CD4-positive, alpha-beta T cell (primary cell): ENCODE measurements at places on chromosomes 3 and 15. TPM values are rescaled to one million over a fixed set of nuclear protein-coding genes. Genes with fewer than 3 reads are reported as not detected.

TMEM158 gene
- not detected for total RNA-seq

MAP1A gene
- 1.5 TPM for total RNA-seq

DNA sequence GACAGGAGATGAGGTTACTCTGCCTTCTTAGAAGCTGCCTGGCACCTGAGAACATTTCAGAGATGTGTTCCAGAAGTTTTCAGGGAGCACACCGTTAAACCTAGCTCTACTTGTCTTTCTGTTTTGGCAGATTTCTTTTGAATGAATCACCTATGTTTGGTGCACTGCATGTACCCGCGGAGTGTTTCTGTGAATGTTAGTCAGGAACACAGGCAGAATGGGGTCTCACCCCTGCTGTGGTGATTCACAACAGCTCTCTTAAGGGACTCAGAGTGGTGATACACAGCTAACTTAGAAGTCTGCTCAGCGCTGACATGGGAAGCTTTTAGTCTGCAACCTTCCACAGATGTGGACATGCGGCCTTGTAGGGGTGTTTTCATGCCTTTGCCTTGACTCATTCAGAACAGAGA is 24.0 kb downstream of the TSEN2 start:
- no peaks in the 10 kb centered on the region for H3K27me3 ChIP-seq
- H3K4me3 ChIP-seq, result no peak overlapping the region
- no peaks in the 10 kb centered on the region for H3K4me1 ChIP-seq
- peaks cover 26% of the 10 kb centered on the region for H3K36me3 ChIP-seq
- DNase-seq, result no peak

DNA sequence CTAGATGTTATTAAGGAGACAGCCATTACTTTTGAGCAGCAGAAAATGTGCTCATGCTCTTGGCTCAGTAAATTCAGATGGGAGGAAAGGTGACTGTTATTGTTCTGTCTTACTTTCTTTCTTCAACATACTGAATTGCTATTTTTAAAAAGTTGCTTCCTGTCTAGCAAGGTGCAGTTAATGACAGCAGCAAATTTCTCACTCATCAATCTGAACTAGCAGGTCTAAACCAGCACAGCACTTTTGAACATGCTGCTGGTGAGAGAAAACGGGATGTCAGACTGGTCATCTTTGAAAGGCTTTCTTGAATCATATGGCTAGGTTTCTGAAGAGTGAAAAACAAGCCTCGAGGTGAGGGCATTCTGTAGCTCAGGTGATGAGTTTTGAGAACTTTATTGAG is 384.7 kb downstream of the MFSD1 start:
- no peaks in the 10 kb centered on the region for H3K27me3 ChIP-seq
- H3K4me3 ChIP-seq, result no peak overlapping the region
- no peaks in the 10 kb centered on the region for H3K4me1 ChIP-seq
- no peak overlapping the region for H3K27ac ChIP-seq
- H3K36me3 ChIP-seq, result no peaks in the 10 kb centered on the region
- no peak for DNase-seq

DNA sequence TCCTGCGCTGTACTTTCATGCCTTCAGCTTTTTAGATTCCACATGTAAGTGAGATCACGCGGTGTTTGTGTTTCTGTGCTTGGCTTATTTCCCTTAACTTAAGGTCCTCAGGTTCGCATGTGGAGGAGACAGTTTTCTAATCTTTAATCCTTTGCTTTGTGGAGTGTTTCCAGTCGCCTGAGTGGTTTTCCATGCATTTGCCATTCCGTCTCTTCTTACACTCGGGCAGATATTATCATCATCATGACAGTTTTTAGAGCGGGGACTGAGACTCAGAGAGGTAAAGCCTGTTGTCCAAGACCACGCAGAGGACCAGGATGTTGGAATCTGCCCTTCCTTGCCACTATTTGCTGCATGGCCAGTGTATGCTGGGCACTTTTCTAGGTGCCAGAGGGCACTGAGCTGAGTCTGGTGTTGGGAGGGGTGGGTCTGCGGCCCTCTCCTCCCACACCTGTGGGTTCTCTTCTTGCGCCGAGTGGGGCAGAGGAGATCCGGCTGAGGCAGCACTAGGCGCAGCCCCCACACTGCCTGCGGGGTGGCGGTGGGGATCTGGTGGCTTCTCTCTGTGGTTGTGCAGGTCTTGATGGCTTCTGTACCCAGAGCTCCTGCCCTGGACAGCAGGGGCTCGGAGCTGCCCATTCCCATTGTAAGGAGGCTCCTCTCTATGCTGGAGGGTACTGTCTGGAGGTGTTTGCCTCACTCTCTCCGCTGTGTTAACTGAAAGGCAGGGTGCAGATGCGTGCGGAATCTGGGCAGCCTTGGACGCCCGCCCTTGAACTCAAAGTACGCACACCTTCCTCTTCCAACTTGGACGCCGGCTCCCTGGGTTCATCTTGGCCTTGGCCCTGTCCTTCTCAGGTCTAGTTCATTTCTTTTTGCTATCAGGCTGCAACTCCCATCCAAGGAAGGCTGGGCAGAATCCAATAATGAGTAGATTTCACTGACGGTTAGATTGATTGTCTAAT is 156.0 kb upstream of the RGMA start:
- no peaks in the 10 kb centered on the region for H3K27me3 ChIP-seq
- H3K36me3 ChIP-seq, result no peaks in the 10 kb centered on the region
- H3K27ac ChIP-seq, result no peak overlapping the region
- DNase-seq, result no peak

- H3K4me3 ChIP-seq, result no peak overlapping the region
- peaks cover 11% of the 10 kb centered on the region for H3K4me1 ChIP-seq
- H3K27me3 ChIP-seq, result peaks cover 29% of the 10 kb centered on the region
- no peak overlapping the region for H3K27ac ChIP-seq
- H3K36me3 ChIP-seq, result no peaks in the 10 kb centered on the region
- DNase-seq, result no peak
Observed at GRCh38 chr3:141047168-141047567, 4.0 kb upstream of the SPSB4 start.

DNA sequence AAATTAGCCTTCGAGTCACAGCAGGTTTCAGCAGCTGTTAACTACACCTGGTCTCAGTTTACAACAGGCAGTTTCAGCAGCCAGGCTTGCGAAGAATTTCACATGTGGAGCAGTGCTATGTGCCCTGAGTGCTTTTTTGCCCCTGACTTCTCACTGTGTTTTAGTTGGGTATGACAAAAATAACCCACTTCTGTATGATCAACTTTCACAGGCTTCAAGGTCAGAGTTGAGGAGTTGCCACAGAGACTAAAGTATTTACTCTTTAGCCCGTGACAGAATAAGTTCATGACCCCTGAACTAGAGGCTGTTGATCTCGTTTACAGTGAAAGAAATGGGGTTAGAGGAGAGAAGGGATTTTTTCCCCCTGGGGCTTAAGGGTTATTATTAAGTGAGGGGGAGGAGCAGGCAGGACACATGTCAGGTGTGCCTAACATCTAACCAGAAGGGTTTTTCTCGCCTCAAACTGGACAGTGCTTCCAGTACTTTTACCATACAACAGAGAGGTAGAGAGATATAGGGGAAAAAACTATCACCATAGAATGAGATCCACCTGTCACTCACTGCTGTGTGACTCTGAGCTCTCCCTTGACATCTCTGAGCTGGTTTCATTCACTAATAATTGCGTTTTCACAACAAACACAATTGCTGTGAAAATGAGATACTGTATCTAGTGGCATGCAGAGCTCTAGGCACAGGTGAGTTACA is 14.0 kb upstream of the TOPBP1 start:
- no peak overlapping the region for H3K4me3 ChIP-seq
- no peak overlapping the region for H3K27ac ChIP-seq
- no peak for DNase-seq
- H3K36me3 ChIP-seq, result no peaks in the 10 kb centered on the region
- H3K27me3 ChIP-seq, result peaks cover 39% of the 10 kb centered on the region

- no peak overlapping the region for H3K27ac ChIP-seq
- H3K36me3 ChIP-seq, result peaks cover 24% of the 10 kb centered on the region
- DNase-seq, result no peak
- H3K27me3 ChIP-seq, result no peaks in the 10 kb centered on the region
- H3K4me3 ChIP-seq, result no peak overlapping the region
Observed at GRCh38 chr15:98954411-98954810, 53.2 kb downstream of the PGPEP1L start.
